Urothelium cell line (cell line): ENCODE measurements at places on chromosomes 12 and 14.

- no peak for DNase-seq
Observed at GRCh38 chr12:45294906-45295305, 79.0 kb downstream of the ANO6 start.

- no peak for DNase-seq
Observed at GRCh38 chr12:79932357-79932756, 2.5 kb downstream of the PPP1R12A start.

DNA sequence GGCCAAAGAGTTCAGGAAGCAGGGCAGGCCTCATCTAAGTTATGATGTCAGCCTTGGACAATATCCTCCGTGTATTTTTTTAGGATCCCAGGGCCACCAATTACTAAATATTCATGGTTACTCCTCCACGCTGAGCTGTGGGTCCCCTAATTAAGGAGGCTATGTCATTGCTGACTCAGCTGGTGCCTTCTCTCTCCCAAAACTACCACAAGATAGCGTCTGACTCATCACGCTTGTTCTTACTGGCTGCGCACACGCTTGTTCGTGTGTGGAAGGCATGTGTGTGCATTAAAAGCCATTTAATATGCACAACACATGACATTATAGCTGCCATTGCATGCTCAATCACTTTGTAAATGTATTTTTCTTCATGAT lies 78.3 kb downstream of the GSC start:
- DNase-seq = no peak

DNA sequence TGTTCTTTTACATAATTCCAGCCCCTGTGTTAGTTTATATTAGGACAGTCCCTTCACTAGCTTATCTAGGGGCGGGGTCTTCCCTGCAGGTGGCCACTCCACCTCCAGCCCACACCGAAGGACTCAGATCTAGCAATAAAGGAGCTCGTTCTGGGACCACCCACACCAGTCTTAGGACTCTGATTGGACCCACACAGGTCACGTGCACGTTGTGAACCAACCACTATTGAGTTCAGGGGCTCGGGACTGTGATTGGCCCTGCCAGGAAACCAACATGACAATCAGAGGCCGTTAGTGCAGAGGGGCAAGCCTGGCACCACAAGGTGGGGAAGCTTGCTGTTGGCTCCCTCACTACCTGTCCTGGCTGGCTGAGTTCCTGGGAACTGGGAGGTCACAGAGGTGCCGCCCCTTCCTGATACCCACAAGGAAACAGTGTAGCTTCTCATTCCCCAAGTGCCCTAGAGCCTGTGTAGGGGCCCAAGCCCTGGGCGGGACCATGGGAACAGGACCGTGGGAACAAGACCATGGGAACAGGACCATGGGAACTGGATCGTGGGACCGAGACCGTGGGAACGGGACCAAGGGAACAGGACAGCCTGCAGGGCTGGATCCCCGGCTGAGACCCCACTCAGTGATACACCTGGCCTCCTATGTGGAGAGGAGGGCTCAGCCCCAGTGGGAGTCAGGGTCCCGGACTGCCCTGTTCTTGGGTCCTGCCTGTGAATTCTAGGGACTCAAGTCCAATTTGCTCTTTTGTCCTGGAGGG lies 297.8 kb downstream of the ADGRD1 start:
- DNase-seq = no peak

DNA sequence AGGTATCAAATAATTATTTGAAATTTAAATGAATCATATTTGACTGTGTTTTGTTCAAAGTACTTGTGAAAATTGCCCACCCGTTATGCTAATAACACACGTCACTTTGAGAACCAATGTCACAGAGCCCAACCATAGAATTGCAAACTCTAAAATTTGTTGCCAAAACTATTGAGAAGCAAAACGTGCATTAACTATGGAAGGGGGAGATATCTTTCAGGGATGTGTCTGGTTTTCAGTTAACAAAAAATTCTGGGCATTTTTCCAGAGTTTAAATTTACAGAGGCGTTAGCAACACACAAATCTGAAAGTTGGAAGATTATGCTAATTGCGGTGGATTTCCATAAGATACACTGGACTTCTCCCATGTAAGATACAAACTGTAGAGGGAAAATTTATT lies 371.8 kb upstream of the E2F7 start:
- DNase-seq = no peak

DNA sequence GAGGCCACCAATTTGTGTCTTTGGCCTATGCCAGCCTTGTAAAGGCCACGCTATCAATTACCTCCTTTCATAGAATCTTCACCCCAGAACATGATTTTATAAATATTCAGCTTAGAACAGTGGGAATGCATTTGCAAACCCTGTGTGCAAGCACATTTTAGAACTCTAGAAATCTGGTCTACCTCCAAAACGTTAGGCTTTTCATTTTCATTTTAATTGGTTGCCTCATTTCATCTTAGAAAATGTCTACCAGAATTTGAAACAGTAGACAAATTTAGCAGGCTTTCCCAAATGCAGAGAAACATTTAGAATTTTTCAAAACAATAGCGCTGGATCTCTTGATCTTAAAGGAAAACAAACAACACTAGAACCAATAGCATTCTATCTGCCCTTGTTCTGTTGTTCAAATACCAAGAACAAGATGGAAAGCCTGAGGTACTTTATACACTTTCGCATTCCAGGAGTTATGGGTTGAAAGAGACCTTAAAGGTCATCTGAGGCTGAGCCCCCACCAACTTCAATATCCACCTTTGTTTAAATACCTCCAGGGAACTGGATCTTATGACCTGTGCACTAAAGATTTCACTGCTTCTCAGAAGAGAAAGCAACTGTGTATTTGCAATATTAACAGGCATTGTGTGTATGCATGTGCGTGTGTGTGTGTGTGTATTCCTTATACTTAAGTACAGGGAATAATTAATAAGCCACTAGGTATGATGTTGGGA lies 185.1 kb downstream of the C12orf42 start:
- no peak for DNase-seq

- DNase-seq = no peak
Observed at GRCh38 chr12:112091563-112091962, 17.0 kb downstream of the NAA25 start.
